ENCODE measurements at places on chromosomes 3 and 15.

GRCh38 chr3:186193534-186194450, 84.9 kb upstream of the ETV5 start:
- no peak for DNase-seq

DNA sequence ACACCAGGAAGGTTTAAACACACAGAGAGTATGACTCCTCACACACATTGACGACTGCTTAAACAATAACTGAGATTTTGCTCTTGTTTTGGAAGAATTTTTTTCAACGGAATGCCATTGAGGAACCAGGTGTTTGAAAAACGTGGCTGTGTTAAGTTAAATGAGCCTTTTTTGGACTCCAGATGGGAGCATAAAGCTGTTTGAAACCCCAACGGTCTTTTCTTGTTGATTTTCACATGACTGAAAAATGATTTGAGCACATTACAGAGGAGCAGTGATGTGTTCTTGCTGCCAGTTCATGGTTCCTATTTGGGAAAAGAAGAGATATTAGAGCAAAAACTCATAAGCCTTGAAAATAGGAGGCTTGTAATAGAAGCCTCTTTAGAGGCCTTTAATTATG, 97.8 kb upstream of the SELENOK start:
- DNase-seq = no peak

DNA sequence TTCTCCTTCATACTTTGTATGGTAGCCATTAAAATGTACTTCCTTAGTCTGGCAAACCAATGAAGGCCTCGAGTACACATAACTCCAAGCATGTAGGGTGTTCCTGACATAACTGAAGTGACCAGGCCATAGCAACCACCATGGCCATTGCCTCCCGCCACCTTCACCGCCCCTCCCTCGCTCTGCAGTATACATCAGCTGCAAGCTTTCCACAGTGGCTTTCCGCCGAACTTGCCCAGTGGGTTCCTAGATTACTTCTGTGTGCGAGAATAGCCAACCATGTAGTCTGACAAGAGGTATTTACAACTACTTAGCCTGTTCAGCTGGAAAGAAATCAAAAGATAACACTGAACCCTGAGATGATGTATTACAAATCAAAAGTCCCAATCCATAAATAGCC, 3.4 kb upstream of the CTNNB1 start:
- DNase-seq = no peak

GRCh38 chr15:51349156-51349844, 7.8 kb downstream of the GLDN start:
- DNase-seq = no peak

DNA sequence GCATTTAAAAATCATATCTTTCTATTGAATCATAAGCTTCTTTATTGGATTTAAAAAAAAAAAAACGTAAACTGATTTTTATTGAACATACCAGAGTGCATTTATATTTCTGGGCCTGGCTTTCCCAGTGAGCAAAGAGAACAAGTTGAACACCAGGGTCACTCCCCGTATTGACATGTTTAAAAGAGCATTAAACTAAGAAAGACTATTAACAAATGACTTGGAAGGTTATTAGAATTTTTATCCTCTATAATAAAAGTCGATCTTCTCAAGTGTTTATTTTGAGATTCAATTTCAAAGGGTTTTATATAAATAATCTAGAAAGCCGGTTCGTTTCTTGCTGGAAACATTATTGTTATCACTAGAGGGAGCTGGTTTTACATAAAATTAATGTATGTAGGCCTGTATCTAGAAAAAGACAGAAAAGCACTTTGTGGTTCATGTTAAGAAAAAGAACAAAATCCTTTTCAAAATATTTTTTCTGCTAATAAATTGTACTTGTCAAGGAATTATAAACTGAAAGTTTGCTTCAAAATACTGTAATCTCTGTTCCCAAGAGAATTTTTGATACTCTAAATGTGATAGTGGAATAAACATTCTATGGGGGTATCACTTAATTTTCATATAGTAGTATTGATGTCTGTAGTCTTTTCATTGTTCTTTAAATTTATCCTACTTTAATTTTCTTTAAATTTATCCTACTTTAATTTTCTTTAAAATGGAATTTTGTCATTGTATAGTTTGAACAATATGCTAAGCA, 321.8 kb upstream of the MME start:
- DNase-seq = no peak

- no peak for DNase-seq
Observed at GRCh38 chr15:61133361-61133760, 95.7 kb downstream of the RORA start.

DNA sequence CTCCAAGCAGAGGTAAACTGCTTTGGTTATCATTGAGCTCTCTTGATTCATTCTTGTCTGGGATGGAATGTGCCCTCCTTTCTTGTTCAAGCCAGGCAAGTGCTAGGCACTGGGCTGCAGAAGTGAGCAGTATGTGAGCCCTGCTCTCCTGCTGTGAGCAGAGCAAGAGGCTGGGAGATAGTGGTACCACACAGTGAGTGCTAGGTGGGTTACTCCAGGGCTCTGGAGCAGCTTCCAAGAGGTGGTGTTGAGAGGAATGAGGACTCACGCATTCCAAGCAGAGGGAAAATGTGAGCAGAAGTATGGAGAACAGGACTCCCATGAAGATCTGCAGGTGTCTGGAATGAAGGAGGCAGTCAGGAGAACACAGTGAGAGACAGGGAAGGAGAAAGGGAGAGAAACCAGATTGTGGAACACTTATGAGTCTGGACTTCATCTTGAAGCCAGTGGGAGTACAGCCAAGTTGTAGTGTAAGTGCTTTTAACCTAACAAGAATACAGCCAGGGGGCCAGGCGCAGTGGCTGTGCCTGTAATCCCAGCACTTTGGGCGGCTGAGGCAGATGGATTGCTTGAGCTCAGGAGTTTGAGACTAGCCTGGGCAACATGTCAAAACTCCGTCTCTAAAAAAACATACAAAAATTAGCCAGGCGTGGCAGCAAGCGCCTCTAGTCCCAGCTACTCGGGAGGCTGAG, 199.9 kb upstream of the CTDSPL start:
- DNase-seq = no peak

DNA sequence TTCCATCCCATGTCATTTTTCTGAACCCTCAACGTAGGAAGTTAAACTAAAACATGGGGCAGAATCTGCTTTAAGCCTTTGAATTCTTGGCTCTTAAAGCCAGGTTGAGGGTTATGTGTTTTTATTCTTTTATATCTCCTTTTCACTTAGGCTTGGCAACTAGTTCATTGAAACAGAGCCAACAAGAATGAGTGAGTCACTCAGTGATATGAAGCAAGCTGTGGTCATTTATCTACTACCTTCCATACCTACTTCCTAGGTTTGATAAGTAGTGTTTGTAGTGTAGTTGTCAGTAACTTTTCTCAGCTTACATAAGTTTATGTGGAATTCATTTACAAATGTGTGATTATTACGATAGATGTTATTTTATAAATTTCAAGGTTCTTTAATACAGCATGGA, 67.4 kb downstream of the SNRPN start:
- DNase-seq = no peak

- DNase-seq = no peak
Observed at GRCh38 chr3:128269796-128270195, 116.5 kb downstream of the EEFSEC start.

- DNase-seq = no peak
Observed at GRCh38 chr3:157240408-157240807, 80.5 kb upstream of the CCNL1 start.

GRCh38 chr15:58517682-58518525, 86.1 kb downstream of the LIPC start:
- DNase-seq = no peak

GRCh38 chr3:112228786-112229185, 65.2 kb downstream of the SLC9C1 start:
- DNase-seq = no peak

DNA sequence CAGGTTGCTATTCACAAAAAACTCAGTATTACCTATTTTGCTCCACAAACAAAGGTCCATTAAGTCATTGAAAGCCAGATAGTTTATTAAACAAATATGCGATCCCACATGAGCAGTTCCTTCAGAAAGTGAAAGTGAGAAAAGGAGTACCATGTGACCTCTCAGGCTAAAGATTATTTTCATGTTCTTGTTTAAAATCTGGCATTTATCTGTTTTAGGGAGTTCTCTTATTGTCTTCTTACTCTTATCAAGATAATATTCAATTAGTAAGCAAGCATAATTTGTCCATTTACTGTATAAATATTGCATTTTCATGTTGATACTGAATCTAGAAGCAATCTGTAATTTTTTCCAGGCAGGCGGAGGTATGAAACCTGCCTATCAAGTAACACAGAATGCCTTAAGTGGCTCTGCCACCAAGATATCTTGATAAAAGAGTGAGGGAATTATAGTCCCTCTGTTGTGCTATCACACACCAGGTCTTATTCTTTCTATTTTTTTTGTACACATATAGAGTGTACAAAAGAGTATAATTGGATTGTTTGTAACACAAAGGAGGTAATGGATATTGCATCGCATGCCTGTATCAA, 20.1 kb upstream of the PLSCR5 start:
- no peak for DNase-seq

DNA sequence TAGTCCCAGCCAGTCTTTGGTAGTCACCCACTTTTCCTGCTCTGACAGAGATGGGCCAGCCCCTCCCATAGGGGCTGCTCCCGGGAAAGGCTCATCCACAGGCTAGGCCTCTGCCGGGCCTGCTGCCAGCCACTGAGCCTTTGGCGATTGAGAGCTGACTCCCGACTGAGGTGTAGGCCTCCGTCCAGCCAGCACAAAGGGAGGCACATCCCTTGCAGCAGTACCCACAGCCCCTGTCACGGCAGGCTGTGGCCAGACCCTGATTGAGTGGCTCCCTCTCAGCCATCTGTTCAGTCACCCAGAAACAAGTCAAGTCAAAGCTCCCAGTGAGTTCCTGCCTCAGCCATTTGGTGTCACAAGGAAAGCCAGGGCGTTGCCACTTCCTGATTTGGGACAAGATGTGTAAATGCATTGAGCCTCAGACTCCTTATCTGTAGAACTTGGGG, 6.2 kb upstream of the PAK6 start:
- no peak for DNase-seq

DNA sequence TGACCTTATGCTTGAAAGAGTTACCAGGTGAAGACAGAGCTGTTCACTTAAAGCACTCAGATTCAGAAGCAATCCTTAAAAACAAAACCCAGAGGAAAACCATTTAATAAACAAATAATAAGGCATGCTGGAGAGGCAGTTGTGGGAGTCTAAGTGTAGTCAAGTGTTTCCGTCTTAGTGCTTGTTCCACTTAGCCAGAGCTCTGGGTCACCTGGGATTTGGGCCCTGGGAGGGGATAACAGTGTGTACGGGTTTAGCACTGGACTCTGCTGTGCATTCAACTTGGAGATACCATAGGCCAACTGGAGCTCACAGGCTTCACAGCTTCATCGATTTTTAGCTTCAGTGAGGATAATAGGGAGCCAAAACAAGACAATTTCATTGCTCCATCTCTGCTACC, 444.6 kb downstream of the CNTN4 start:
- DNase-seq = no peak

DNA sequence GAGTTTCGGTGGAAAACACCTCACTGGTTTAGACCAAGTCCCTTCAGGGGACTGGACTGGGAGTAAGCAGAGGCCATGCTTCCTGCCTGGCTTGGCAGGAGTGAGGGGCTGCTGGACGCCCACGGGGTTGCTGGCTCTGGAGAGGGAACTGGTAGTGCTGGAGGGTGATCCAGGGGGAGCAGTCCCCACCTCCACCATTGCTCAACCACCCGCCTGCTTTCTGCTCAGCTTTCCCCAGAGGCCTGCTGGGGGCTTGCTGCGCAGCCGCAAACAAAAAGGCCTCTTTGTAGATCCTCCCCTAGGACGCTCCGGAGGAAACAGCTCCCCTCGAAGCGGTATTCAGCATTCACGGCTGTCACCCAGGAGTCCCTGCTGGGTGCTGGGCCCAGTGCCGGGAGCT, 33.5 kb downstream of the EBLN2 start:
- DNase-seq = no peak

DNA sequence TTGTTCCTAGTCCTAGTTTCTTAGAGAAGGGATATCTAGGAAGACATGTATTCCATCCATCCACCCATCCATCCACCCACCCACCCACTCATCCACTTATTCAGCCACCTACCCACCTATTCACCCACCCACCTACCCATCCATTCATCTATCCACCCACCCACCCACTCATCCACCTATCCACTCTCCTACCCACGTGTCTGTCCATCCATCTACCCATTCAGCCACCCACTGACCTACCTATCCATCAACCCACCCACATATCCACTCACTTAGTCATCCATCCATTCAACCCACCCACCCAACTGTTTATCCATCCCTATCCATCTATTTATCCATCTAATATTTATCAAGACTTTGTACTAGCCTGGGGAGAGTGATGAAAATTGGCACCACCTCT, 120.5 kb downstream of the FBLN2 start:
- DNase-seq = no peak

DNA sequence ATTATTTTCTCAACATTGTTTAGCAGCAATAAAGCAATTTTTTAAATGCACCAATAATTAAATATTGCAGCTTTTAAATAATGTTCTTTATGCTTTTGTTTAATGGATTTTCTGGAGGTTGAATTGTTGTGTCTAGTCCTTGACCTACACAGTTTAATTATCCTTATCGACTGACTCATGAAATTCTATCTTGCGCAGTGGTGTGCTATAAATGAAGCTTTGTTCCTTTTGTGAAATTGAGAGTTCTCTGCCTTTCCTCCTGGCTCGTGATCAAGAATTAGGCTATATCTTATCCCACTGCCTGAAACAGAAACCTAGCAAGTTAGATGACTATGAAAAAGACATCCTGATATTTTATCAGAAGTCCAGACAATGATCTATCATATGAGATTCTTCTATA, 37.0 kb upstream of the PIK3R4 start:
- no peak for DNase-seq

DNA sequence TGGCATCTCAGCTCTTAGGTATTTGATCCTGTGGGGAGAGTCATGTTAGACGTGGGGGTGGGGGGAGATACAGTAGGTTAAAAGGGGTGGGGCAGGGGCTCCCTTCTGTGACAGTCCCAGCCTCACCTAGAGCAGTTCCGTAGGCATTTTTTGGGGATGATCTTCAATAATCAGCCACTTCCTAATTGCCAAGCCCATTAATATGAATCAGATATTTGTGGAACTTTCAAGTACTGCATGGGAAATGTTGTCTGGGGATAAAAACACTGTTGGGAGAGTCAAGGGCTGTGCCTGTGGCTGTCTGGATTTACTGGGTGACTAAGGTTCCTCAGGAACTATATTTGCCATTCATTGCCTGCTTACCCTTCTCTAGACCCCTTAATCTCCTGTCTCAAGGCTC, 9.5 kb downstream of the C3orf52 start:
- no peak for DNase-seq

- no peak for DNase-seq
Observed at GRCh38 chr3:144569651-144570050, 598.0 kb downstream of the DIPK2A start.

- no peak for DNase-seq
Observed at GRCh38 chr3:94548581-94549316, 485.9 kb downstream of the NSUN3 start.

All from activated T-helper 1 cell treated with Interleukin-2 at 50 U/mL for 16 hours (primary cell).